ENCODE measurements at places on chromosomes 16 and 17.

GRCh38 chr16:85602402-85603202, 10.5 kb upstream of the GSE1 start:
- DNase-seq, result no peak

GRCh38 chr16:82699711-82700495, 73.1 kb downstream of the CDH13 start:
- no peak for DNase-seq

DNA sequence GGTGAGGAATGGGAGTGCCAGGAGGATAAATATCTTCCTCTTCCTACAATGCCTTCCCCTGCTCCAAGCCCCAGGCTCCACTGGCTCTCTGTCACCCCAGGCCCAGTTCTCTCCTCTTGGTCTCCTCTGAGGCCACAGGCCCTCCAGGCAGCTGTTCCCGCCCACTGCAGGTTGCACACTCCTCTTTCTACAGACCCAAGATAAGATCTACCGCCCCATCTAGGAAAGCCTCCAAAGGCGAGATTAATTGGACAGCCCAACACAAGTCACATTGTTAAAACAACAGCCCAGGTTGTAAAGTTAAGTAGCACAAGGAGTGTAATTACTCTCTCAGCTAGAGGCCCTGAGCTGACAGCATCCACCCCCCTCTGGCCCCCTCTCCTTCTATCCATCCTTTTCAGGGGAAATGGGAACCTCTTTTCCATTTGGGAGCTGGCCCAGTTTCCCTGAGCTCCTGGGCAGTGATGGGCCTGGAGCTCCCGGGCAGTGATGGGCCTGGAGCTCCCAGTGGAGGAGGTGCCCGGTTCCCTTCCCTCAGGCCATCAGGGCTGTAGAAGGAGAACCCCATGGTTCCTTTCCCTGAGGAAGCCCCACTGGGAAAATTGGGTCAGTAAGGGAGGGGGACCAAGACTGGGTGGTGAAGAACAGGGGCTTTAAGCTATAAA, 7.3 kb downstream of the DLX4 start:
- DNase-seq, result no peak

DNA sequence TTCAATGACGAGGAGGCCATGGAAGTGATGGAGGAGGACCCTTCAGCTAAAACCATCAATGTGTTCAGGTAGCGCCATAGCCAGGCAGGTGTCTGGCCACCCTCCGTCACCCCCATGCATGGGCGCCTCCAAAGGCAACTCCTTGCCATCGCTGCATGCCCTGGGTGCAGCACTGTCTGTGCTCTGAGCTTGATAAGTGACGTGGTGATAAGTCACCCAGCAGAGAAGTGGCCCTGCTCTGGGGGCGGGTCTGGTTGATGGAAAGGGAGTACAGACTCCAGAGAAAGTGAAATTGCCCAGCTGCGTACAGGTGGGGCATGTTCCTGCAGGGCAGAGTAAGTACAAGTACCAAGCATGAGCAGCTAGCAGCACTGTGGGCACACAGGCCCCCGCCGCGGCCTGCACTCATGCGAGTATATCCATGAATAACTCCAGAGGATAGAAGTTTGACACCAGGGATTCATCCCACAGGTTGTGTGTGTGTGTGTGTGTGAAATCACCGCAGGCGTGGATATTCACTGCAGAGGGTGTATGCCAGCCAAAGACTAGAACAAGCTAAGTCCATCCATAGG, 13.1 kb downstream of the DNAI2 start:
- DNase-seq, result no peak

Data from AG04450 (cell line).